Tibial artery (tissue), 4 donors: ENCODE measurements at places on chromosomes 12 and 14.

DNA sequence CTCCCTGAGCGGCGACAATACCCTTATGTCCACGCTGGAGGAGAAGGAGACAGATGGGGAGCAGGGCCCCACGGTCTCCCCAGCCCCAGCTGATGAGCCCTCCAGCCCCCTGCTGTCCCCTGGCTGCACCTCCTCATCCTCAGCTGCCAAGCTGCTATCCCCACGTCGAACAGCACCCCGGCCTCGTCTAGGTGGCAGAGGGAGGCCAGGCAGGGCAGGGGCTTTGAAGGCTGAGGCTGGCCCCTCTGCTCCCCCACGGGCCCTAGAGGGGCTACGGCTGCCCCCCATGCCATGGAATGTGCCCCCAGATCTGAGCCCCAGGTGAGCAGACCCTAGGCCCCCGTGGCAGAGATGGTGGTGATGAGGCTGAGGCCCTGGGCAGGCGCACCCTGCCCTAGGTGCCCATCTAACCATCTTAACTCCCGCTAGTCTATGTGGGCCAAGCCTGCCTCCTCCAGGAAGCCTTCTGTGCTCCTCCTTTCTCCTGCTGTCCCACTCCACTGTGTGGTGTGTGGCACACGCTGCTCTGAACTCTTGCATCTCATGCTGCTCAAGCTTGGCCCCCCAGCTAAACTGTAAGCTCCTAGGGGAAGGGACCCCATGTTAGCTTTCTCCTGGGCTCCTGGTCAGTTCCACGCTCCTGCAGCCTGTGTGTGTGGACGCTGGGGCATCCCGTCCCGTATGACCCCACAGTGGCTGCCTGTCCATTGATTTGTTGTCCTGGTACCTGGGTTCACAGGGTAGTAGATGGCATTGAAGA lies 12.1 kb downstream of the MCRS1 start:
- no peak overlapping the region for H3K27ac ChIP-seq
- DNase-seq, result no peak
- H3K36me3 ChIP-seq, result peaks cover 33% of the 10 kb centered on the region
- peaks cover 10% of the 10 kb centered on the region for H3K4me1 ChIP-seq
- H3K4me3 ChIP-seq, result no peak overlapping the region
- no peaks in the 10 kb centered on the region for H3K27me3 ChIP-seq

DNA sequence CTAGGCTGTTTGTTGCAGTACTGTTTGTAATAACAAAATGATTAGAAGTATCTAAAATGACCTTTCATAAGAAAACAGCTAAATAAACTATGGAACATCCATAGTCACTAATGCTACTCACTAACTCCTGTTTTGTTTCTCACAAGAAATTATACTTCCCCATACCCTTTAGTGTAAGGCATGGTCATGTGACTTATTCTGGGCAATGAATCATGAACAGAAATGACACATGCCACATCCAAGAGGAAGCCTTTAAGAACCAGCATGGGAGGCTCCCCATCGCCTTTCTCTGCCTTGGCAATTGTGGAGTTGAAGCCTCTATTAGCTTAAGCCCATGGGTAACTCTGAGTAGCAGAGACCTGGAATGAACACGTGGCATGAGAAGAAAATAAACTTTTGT lies 49.3 kb downstream of the KSR2 start:
- H3K4me1 ChIP-seq, result no peaks in the 10 kb centered on the region
- H3K4me3 ChIP-seq, result no peak overlapping the region
- no peaks in the 10 kb centered on the region for H3K36me3 ChIP-seq
- no peak for DNase-seq
- H3K27me3 ChIP-seq, result no peaks in the 10 kb centered on the region
- H3K27ac ChIP-seq, result no peak overlapping the region

- H3K27me3 ChIP-seq, result no peaks in the 10 kb centered on the region
- no peak overlapping the region for H3K27ac ChIP-seq
- H3K4me1 ChIP-seq, result no peaks in the 10 kb centered on the region
These were observed 73.6 kb upstream of the CNTN1 start for GRCh38 chr12:40618636-40619035.

- no peak overlapping the region for H3K4me3 ChIP-seq
- H3K27me3 ChIP-seq, result no peaks in the 10 kb centered on the region
- no peak overlapping the region for H3K27ac ChIP-seq
- no peaks in the 10 kb centered on the region for H3K4me1 ChIP-seq
- H3K36me3 ChIP-seq, result no peaks in the 10 kb centered on the region
These were observed 72.9 kb upstream of the KRAS start for GRCh38 chr12:25323581-25323982.

- H3K27me3 ChIP-seq, result no peaks in the 10 kb centered on the region
- DNase-seq, result no peak
- no peaks in the 10 kb centered on the region for H3K36me3 ChIP-seq
- no peaks in the 10 kb centered on the region for H3K4me1 ChIP-seq
- no peak overlapping the region for H3K4me3 ChIP-seq
- H3K27ac ChIP-seq, result no peak overlapping the region
These were observed 114.6 kb upstream of the KRAS start for GRCh38 chr12:25365340-25365730.
